ENCODE measurements at places on chromosomes 4 and X. TPM values are rescaled to one million over a fixed set of nuclear protein-coding genes. Genes with fewer than 3 reads are reported as not detected.

DNA sequence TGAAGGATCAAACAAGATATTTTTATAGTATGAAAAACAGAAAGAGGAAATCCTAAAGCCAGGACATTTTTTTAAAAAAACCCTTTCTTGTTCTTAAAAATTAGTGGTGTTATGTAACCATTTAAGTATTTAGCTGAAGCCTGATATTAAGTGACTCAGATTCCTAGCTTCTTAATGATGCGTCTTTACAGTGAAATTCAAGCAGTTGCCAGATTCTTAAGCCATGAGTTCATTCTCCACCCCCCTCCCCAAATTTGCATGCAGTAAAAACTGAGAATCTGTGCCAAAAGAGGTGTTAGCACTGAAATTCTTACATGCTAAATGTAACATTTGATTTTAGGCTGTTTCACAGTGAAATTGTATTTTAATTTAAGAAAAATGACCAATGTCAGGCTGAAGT, 180.8 kb downstream of the RAPGEF2 start:
- H3K4me3 ChIP-seq = no peak overlapping the region
- no peaks in the 10 kb centered on the region for H3K27me3 ChIP-seq
- peaks cover 1% of the 10 kb centered on the region for H3K4me1 ChIP-seq
- peaks cover 3% of the 10 kb centered on the region for H3K36me3 ChIP-seq
- no peak overlapping the region for H3K27ac ChIP-seq

DNA sequence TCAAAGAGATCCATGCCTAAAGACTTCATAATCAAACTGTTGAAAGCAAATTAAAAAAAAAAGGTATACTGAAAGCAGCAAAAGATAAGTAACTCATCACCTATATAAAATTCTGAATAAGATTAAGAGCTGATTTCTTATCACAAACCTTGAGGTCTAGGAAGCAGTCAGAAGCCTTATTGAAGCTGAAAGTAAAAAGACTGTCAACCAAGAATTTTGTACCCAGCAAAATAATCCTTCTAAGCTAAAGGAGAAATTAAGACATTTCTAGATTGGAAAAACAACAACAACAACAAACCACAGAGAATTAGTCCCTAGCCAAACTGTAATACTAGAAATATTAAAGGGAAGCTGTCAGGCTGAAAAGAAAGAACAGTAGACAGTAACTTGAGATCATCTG, 622.9 kb downstream of the PCDH7 start:
- no peaks in the 10 kb centered on the region for H3K4me1 ChIP-seq
- no peak for DNase-seq
- no peaks in the 10 kb centered on the region for H3K36me3 ChIP-seq
- H3K27me3 ChIP-seq = no peaks in the 10 kb centered on the region

Gene IBSP
- not detected for total RNA-seq

DNA sequence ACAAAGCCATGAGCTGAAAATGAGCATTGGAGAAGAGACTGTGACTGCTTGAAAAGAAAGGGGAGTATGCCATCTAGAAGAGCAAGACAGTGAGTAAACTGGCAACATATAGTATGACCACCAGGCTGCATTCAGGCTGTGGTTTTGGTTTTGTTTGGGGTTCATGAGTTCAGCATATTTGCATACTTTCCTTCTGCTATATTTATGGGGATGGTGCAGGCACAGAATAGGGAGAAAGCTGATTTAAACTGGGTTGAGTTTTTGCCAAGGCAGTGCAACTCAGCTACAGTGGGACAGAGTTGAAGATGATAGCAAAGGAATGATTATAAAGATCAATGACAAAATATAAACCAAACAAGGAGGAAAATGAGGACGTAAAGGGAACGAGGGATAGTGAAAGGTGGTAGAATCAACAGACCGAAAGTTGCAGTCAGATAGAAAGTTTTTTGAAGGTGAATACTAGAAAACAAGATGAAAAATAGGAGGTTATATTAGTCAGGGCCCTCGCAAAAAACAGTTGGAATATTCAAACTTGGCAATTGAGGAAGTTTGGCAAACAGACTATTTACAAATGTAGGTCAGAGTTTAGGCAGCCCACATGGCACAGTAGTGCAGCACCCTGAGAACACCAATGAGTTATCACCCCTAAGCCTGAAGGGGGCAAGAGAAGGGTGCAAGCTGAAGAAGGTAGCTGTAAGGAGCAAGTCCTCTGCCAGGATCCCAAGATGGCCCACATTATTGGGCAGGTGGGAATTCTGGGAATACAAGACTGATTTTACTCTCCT, 114.8 kb upstream of the MAP9 start:
- H3K27me3 ChIP-seq = peaks cover 3% of the 10 kb centered on the region
- no peak for DNase-seq
- no peak overlapping the region for H3K27ac ChIP-seq
- H3K36me3 ChIP-seq = no peaks in the 10 kb centered on the region
- no peak overlapping the region for H3K4me3 ChIP-seq

- no peaks in the 10 kb centered on the region for H3K36me3 ChIP-seq
- H3K27me3 ChIP-seq = no peaks in the 10 kb centered on the region
- H3K4me1 ChIP-seq = no peaks in the 10 kb centered on the region
- no peak overlapping the region for H3K4me3 ChIP-seq
These were observed 339.6 kb upstream of the PCDH10 start for GRCh38 chr4:132809298-132810032.

Gene GPR34
- total RNA-seq = 2.7 TPM

GRCh38 chr4:99248714-99249113, 29.7 kb upstream of the ADH6 start:
- H3K4me3 ChIP-seq = no peak overlapping the region
- H3K27ac ChIP-seq = no peak overlapping the region
- no peaks in the 10 kb centered on the region for H3K27me3 ChIP-seq
- no peaks in the 10 kb centered on the region for H3K4me1 ChIP-seq
- no peak for DNase-seq

DNA sequence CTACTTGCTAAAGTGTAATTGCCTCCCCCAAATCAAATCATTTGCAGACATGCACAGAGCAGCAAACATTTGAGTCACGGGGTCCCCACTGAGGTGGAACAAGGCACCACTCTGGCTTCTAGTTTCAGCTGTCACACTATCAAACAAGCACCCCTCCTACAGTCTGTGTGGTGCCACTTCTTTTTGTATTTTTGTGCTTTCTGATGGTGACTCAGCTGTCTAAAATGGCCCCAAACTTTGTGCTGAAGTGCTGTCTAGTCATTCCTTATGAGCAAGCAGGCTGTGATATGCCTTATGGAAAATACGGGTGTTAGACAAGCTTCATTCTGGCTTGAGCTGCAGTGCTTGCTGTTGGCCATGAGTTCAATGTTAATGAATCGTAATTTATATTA, 15.4 kb downstream of the IGFBP7 start:
- H3K27ac ChIP-seq = no peak overlapping the region
- H3K27me3 ChIP-seq = peaks cover 30% of the 10 kb centered on the region
- no peak for DNase-seq
- H3K4me3 ChIP-seq = no peak overlapping the region
- no peaks in the 10 kb centered on the region for H3K4me1 ChIP-seq

- H3K36me3 ChIP-seq = peaks cover 1% of the 10 kb centered on the region
- H3K4me1 ChIP-seq = peaks cover 2% of the 10 kb centered on the region
- peaks cover 4% of the 10 kb centered on the region for H3K27me3 ChIP-seq
These were observed 146.8 kb upstream of the RBPJ start for GRCh38 chr4:26174027-26174426.

DNA sequence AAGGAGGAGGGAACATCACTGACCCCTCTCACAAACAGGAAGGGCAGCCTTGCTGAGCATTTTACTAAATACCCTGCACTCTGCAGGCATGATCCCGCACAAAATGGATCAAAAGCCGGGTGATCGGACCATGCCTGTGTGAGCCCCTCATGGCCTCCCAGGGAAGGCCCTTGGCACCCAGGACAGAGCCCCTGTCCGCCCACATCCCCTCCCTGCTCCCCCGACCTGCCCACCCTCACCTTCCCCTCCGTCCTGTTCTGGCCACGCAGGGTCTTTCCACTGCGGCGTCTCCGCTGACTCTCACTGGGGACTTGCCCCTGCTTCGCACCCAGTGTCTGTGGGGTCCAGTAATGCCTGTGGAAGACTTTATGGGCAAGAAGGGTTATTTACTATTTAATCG, 105.0 kb downstream of the HMX1 start:
- H3K27ac ChIP-seq = no peak overlapping the region
- no peak for DNase-seq
- no peaks in the 10 kb centered on the region for H3K4me1 ChIP-seq
- H3K27me3 ChIP-seq = no peaks in the 10 kb centered on the region
- H3K4me3 ChIP-seq = no peak overlapping the region

DNA sequence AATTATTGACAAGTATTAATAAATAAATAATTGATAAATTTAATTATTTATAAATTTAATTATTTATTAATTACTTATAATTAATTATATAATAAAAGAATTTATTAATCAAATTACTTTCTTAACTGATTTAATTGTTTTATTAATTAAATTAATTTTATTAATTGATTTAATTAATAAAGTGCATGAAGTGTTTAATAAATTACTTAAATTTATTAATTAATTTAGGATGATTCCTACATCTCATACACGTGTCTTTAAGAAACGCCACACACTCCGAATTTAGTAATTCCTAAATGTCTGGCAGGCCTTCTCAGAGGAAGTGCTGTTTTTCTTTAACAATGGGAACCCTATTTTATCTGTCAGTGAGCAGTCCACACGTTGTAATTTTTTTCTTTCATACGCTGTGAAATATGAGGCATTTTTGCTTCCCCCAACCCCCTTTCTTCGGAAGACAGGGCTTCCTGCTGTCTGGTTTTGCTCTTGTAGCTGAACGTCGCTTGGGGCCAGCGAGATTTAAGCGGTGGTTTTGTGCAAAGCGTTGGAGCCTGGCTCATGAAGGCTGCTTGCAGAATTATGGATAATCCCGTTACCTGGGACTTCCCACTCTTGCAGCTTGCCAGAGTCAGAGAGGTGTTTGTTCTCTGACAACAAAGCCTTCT, 46.8 kb downstream of the CRLF2 start:
- no peaks in the 10 kb centered on the region for H3K36me3 ChIP-seq
- peak overlapping the region; percentile 32 for H3K4me3 ChIP-seq
- peaks cover 5% of the 10 kb centered on the region for H3K27me3 ChIP-seq
- peaks cover 16% of the 10 kb centered on the region for H3K4me1 ChIP-seq

DNA sequence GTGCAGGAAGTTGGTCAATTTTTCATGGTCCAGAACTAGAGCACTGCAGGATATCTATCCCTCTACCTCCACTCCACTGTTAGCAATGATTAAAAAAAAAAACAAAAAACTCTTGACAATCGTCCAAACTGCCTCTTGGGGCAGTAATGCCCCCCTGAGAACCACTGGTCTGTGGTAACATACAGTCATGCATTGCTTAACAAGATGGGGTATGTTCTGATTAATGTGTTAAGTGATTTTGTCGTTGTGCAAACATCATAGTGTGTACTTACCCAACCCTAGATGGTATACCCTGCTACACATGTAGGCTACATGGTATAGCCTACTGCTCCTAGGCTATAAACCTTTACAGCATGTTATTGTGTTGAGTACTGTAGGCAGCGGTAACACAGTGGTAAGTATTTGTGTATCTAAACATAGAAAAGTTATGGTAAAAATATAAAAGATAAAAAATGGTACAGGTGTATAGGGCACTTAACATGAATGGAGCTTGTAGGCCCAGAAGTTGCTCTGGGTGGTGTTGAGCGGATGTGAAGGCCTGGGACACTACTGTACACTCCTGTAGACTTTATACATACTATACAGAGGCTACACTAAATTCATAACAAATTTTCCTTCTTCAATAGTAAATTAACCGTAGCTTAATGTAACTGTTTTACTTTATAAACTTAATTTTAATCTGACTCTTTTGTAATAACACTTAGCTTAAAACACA, 34.1 kb downstream of the ART3 start:
- H3K36me3 ChIP-seq = peaks cover 10% of the 10 kb centered on the region
- no peak overlapping the region for H3K4me3 ChIP-seq
- H3K27ac ChIP-seq = no peak overlapping the region
- no peak for DNase-seq

DNA sequence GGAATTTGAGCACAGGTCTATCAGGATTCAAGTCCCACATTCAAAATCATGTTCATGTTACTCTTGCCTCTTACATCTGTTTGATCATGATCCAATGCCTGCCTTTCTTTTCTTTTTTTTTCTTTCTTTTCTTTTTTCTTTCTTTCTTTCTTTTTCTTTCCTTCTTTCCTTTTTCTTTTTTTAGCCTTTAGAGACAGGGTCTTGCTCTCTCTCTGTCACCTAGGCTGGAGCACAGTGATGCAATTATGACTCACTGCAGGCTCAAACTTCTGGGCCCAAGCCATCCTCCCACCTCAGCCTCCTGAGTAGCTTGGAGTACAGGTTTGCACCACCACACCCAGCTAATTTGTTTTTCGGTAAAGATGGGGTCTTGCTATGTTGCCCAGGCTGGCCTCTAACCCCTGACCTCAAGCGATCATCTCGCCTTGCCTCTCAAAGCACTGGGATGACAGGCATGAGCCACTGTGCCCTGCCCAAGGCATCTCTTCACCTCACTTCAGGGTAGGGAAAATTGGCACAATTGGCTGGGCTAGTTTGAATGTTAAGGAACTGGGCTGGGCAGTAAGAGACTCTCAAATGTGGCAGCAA, 359.2 kb downstream of the FBXW7 start:
- H3K27ac ChIP-seq = no peak overlapping the region
- no peaks in the 10 kb centered on the region for H3K4me1 ChIP-seq
- DNase-seq = no peak

DNA sequence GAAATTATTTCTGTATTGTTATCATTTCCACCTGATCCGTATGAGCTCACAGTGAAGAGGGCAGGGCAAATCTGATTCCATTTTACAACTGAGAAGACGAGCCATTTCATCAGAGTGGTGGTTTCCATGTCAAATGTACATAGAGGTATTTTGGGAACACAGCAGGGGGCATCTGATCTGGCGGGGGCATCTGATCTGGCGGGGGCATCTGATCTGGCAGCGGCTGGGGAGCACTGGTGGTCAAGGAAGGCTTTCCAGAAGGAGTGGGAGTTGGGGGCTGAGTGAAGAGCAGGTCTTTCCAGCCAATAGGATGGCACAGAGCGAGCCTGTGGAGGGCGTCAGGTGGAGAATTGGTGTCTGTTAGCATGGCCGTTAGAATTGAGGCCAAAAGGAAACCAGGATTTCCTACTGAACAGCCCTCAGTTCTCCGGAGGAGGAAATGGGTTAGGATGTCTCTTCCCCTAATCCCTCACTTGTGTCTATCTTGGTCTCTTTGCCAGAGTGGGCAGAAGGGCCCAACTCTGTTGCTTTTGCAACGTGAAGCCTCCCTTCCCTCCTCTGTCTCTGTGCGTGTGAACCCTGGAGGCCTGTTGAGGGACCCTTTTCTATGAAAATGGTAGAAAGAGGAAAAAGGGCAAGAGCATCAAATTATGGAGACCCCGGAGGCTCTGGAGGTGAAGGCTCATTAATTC, 41.3 kb downstream of the RHOH start:
- peaks cover 53% of the 10 kb centered on the region for H3K36me3 ChIP-seq
- peak overlapping the region; percentile 92 for H3K27ac ChIP-seq
- peak; percentile 53 for DNase-seq
- H3K4me1 ChIP-seq = peaks cover 77% of the 10 kb centered on the region
- H3K4me3 ChIP-seq = peak overlapping the region; percentile 81

Gene PNMA6E
- not detected for total RNA-seq

Gene PHF8
- total RNA-seq = 47.2 TPM

Gene PPAT
- 20.8 TPM for total RNA-seq

- H3K36me3 ChIP-seq = no peaks in the 10 kb centered on the region
- no peak overlapping the region for H3K4me3 ChIP-seq
- no peak overlapping the region for H3K27ac ChIP-seq
- no peaks in the 10 kb centered on the region for H3K27me3 ChIP-seq
- DNase-seq = no peak
- H3K4me1 ChIP-seq = no peaks in the 10 kb centered on the region
These were observed 864.3 kb upstream of the AGA start for GRCh38 chr4:178306565-178306964.

- no peak overlapping the region for H3K4me3 ChIP-seq
- no peak for DNase-seq
- no peaks in the 10 kb centered on the region for H3K4me1 ChIP-seq
- no peaks in the 10 kb centered on the region for H3K27me3 ChIP-seq
- H3K27ac ChIP-seq = no peak overlapping the region
These were observed 429.1 kb upstream of the FRG1 start for GRCh38 chr4:189511581-189511980.

Gene MAOB
- not detected for total RNA-seq
